ENCODE measurements at places on chromosomes 13 and 19.

DNA sequence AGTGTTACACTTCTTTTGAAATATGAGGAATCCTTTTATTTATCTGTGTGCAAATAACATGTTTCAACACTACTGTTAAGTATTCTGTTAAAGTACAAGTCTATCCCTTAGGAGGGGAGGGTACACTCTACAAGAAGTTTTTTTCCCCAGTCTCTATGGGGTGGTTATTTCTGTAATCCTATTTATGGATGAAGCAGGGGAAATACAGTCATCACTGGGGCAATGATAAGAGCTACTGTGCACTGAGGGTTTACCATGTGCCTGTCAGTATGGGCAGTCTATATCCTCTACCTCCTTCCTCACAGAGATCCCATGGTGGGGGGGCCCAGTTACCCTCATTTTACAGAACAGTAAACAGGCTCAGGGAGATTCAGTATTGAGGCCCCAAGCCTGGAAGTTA, 16.6 kb upstream of the TRIM13 start:
- DNase-seq = no peak

- DNase-seq = no peak
These were observed 37.5 kb upstream of the ZNRF4 start for GRCh38 chr19:5417495-5418436.

DNA sequence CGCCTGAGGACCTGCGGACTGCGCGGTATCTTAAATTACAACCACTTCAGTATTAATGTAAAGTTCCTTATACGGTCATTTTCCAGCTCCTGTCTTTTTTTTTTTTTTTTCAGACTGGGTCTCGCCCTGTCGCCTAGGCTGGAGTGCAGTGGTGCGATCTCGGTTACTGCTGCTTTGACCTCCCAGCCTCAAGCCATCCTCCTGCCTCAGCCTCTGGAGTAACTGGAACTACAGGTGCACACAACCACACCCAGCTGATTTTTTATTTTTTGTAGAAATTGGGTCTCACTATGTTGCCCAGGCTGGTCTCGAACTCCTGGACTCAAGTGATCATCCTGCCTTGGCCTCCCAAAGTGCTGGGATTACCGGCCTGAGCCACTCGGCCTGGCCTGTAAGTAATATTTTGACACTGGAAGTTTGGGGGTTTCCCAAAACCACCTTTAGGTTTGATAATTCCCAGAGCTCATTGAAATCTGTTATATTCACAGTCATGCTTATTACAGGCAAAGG, 406 bp upstream of the EID2B start:
- no peak for DNase-seq

- DNase-seq = no peak
These were observed 35.2 kb downstream of the SPRY2 start for GRCh38 chr13:80305737-80306136.

GRCh38 chr19:10431254-10431942, 11.1 kb downstream of the PDE4A start:
- peak; percentile 78 for DNase-seq

- DNase-seq = no peak
These were observed 10.3 kb upstream of the MEDAG start for GRCh38 chr13:30895773-30896172.

GRCh38 chr19:56933014-56933705, 92.6 kb upstream of the PEG3 start:
- no peak for DNase-seq

GRCh38 chr19:17496337-17496997, 15.0 kb upstream of the PGLS start:
- DNase-seq = peak; percentile 67

DNA sequence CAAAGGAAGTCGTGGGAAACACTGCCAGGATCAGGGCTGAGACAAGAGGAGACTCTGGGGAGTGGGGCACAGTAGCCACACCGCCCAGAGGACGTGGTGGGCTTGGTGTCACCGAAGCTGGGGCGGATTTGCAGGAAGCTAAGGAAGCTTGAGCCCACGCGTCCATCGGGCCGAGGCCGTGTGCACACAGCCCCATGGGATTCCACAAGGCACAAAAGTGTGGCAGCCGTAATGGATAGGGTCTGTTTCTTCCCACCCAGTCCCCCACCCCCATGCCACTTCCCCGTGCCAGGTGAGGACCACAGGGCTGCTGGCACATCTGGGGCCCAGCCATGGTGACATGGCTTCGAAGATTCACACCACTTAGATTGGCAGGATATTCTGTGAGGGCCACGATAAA, 153.2 kb upstream of the SPACA7 start:
- no peak for DNase-seq

DNA sequence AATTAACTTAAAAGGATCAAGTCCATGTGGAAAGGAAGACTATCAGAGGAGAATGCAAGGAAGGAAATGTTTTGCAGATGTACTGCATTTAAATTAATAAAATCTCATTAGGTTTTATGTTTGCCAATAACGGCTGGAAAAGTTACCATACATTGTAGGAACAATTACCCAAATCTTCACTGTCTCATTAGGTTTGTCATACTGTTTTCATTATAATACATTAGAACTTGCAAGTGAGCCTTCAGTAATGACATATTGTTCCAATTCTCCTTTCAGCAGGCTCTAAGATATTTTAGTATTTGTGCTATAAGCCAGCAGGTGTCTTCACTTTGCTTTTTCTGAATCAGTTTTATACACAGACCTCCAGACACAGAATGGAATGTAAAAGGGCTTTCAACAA, 661.6 kb upstream of the KLHL1 start:
- no peak for DNase-seq

- peak; percentile 100 for DNase-seq
These were observed 36.1 kb downstream of the ACTN4 start for GRCh38 chr19:38683393-38684077.

DNA sequence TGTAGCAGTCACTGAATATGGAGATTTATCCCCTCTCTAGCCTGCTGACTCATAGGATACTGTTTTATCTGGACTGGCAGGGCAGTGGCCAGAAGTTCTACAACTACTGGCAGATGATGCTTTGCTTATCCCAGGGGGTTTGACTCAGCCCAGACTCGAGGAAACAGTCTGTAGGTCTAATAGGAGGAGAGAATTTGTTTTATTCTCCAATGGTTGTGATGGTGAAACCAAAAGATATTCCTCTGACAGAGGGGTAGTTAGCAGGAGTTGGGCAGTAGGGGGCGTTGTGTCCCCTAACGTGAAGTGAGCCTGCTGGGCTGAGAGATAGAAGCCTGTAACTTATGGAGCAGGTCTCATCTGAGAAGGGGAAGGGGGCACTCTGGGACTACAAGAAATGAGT, 74.9 kb downstream of the WTIP start:
- DNase-seq = no peak

GRCh38 chr13:33610438-33611120, 207.4 kb upstream of the RFC3 start:
- peak; percentile 61 for DNase-seq

GRCh38 chr13:92843549-92843948, 383.1 kb upstream of the GPC6 start:
- DNase-seq = peak; percentile 81

- DNase-seq = no peak
These were observed 1152.2 kb upstream of the SPRY2 start for GRCh38 chr13:81493144-81493543.

DNA sequence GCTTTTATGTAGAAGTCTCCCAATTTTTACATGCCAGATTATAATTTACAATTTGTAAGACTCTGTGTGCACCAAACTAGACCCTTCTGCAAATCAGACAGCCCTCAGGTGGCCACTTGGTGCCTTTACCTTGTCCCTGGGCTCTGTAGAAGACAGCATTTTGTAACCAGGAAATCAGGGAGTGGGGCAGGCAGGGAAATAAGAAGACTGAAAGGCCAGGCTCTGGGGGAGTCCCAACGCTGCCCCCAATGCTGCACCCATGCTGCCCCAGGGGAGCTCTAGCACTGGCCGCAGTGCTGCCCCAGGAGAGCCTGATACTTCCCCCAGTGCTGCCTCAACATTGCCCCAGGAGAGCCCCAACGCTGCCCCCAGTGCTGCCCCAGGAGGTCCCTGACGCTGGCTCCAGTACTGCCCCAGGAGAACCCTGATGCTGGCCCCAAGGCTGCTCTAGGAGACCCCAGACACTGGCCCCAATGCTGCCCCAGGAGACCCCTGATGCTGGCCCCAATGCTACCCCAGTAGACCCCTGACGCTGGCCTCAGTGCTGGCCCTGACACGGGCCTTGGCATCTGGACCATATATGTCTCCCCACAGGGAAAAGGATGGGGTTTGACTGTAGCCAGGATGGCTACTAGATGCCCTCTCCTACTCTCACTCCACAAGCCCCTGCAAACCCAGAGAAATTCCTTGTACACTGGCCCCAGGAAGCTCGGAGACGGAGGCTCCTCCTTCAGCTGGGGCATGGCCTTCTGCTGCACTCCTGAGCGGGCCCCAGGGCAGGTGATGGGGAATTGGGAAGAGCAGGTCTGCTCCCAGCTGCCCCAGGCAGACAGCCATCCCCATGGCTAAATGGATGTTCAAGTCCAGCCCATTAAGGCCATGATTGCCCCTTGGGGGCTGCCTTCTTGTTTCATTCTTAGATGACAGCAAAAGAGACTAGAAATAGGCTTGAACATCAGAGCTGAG, 23.6 kb downstream of the VSTM2B start:
- no peak for DNase-seq

DNA sequence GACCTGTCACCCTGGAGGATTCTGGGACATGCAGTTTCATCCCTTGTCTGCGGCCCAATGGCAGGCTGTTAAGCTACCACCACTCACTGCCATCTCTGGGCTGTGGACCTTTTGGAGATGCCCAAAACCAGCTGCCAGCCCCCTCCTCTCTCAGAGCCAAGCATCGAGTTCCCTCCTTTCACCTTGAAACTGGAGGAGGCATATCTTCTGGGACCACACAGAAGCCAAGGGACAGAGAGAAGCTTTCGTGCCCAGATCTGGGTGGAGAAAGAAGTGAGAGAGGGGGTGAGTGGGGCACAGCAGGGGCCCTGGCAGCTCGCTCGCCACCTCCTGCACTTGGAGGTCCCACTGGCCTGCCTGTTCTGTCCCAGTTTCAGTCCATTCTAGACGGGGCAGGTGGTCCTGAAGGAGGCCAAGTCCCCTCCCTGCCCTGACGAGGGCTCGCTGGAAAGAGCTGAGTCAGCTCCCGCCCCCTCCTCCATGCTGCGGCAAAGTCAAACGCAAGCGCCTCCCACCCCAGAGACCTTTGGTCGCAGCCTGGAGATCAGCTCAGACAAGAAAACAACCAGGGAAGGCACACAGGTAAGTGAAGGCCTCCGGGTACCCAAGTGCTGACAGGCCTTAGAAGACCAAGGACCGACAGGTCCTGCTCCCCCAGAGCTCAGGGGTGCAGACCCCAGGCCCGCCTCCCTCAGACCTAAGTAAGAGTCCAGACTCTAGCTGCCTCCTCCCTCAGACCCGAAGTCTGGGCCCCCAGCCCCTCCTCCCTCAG, 3.8 kb downstream of the BCAT2 start:
- no peak for DNase-seq

DNA sequence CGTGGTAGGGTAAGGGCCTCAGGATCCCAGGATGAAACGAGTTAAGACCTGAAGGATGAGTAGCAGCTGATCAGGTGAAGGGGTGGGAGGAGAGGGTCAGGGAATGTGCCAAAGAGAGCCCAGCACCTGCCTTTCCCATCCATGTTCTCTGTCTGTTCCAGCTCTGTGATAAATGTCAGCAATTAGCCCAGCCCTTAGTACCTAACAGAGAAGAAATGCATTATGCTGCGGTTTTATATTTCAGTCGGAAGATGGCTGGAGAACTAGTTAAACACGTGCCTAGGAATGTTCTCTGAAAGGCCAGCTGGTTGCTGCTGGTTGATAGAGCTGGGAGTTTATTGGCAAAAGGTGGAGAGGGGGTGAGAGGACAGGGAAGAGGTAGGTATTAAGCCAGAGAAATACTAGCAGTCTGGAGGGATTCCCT, 268.2 kb downstream of the SHISA2 start:
- no peak for DNase-seq

Measured in RCC 7860 (cell line).